ENCODE measurements at places on chromosomes 12 and 14.

DNA sequence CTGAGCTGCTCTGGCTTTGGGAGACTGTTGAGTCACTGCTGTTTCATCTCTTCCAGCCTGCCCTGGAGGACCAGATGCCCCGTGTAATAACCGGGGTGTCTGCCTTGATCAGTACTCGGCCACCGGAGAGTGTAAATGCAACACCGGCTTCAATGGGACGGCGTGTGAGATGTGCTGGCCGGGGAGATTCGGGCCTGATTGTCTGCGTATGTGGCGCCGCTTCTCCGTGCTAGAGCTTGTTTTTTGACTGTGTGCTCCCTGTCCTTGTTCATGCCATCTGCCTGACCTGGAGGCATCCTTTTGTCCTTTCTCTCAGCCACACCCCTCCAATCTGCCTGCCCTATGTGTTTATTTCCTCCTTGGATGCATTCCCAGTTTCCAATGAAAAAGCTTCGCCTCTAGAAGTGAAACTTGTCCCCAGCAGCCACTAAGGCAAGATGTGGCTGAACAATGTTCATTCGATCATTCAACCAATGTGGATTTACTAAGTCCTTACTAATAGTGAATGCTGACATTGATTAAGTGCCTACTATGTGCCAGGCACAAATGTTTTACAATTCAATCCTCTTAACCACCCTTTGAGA lies 98.6 kb downstream of the NT5DC3 start:
- DNase-seq, result peak; percentile 5

DNA sequence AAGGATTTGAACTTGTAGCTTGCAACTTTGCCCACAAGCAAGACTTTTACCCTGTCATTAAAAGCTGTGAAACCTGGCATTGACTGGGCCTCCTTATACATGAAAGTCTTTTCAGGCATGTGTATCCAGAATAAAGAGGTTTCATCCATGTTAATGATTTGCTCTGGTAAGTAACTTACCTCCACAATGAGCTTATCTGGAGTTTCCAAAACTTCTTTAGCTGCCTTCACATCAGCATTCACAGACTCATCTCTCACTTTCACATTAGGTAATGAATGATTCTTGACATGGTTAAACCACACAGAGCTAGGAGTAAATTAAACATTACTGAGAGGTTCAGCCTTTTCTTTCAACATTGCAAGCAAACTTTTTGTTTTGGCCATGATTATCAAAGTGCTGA lies 234.4 kb upstream of the CLEC14A start:
- no peak for DNase-seq

GRCh38 chr14:104428333-104428851 lies 151.2 kb upstream of the C14orf180 start:
- no peak for DNase-seq

- no peak for DNase-seq
These were observed 49.8 kb downstream of the CCDC60 start for GRCh38 chr12:119384340-119384739.

DNA sequence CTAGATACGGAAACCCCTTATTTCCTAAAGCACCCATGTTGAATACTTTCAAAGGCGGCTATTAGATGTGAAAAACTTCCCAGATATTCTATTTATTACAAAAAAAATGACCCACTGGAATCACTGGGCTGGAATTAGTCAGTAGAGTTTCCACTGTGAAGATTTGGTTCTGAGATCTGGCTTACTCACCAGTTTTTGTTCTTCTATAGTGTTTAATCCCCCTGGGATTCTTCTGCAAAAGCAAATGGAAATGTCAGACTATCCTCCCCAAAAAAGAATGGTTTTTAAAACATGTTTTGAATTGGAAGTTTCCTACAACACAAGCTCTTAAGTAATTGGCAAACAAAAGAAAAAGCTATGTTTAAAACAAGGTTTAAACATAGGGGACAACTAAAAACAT lies 166.4 kb downstream of the STXBP6 start:
- no peak for DNase-seq

GRCh38 chr14:94536836-94537235 lies 24.4 kb upstream of the SERPINA4 start:
- no peak for DNase-seq

DNA sequence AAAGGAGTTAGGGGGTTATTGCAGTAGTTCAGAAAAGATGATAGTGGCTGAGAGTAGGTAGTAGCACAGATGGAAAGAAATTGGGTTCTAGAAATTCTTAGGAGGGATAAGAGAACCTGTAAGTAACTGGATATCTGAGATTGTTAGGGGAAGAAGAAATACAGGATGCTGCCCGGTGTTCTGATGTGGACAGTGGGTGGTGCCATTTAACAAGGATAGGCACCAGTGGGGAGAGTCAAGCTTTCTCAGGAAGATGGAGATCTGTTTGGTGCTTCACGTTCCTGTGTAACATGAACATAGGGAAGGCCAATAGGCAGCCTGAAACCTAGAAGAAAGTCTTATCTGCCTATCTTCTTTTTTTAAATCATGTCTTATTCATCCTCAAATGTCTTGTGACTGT lies 245.9 kb downstream of the NPAS3 start:
- no peak for DNase-seq
